ENCODE measurements at places on chromosomes 5 and 9. TPM values are rescaled to one million over a fixed set of nuclear protein-coding genes. Genes with fewer than 3 reads are reported as not detected.
A peak's percentile ranks its signal among the peaks of the same experiment; 100 is the strongest.

DNA sequence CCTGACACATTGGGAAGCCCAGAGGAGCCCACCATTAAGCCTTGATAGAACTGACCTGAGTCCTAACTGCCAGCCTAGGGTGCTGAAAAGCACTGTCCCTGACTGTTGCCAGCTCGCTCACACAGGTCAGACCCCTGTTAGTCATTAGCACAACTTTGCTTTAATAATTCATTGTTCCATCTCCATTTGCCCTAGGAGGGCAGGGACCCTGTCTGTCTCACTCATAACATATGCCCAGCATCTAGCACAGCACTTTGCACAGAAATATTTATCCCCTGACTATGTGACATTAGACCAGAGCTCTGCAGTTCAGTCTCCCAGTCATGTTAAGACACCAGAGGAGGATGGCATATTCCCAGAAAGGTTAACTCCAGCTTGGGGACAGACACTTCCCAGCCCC is 61.8 kb upstream of the STXBP1 start:
- DNase-seq = no peak

- DNase-seq = no peak
Measured at GRCh38 chr5:176742246-176743105, 67.9 kb upstream of the UNC5A start.

- DNase-seq = no peak
Measured at GRCh38 chr5:171961117-171961516, 45.3 kb downstream of the FBXW11 start.

DNA sequence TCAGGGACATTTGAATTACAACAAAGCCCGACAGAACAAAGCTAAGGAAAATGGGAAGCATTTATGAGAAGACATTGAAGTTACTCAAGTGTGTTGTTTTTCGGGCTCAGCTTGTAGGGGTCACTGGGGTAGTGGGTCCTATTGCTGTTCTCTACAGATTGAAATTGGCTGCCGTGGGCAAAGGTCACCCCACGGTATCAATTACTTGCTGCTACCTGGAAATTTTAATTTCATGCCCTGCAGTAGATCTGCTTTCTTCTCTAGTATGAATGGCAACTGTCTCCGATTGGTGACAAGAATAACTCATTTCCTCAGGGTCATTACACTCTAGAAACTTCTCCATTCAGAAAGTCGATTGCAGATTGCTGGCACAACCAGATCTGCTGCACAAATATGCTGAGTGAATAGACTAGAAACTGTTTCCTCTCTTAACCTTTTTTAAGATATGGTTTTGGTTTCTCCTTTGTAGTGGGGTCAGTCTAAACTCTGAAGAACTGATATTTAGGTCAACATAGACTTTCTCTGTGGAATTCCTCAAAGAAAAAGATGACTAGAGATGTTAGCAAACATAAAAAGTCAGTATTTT is 454.1 kb downstream of the ARHGEF28 start:
- no peak for DNase-seq

DNA sequence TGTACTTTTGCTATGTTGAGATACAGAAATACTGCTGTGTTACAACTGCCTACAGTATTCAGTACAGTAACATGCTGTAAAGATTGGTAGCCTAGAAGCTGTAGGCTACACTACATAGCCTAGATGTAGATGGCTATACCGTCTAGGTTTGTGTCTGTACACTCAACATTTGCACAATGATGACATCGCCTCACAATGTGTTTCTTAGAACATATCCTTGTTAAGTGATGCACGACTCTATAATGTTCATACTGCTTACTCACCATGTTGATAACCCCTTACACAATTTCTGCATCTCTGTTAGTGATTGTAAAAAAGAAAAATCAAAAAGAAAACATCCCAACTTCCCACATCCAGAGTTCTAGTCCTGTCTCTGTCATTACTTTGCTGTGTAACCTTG is 450.0 kb downstream of the CCDC171 start:
- DNase-seq = no peak

DNA sequence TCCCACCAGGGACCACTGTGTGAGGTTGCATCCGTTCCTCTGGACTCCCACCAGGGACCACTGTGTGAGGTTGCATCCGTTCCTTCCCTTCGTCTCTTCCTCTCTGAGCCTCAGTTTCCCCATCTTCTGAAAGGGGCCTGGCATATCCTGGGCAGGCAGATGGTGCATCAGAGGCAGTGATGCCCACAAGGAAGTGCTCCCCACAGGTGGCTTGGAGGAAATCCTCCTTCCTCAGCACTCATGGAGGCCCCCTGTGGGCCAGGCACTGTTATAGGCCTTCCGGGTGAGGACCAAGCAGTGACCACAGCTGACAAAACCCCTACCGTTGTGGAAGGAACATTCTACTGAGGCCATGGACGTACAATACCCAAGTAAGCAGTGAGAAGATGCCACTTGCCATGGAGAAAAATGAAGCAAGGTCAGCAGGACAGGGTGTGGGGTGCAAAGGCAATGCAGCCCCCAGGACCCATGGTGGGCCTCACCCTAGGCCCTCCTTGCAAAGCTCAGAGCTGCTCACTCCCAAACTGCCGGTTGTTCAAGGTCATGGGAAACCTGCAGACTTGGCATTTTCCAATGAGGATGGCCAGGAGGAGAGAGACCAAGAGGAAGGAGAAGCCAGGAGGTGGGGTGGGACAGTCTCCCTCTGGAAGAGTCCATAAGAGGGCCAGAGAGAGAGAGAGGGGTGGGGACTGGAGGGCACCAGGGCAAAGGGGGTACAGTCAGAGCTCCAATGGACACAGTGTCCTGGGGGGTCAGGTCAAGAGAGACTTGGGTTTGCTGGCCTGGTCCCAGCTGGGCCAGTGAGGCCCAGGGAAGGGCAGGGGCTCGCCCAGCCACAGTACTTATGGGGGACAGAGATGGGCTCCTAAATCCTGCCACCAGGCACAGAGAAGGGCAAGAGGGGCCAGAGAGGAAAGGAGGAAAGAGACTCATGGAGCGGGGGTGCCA is 51.1 kb downstream of the C9orf50 start:
- peak; percentile 38 for DNase-seq

DNA sequence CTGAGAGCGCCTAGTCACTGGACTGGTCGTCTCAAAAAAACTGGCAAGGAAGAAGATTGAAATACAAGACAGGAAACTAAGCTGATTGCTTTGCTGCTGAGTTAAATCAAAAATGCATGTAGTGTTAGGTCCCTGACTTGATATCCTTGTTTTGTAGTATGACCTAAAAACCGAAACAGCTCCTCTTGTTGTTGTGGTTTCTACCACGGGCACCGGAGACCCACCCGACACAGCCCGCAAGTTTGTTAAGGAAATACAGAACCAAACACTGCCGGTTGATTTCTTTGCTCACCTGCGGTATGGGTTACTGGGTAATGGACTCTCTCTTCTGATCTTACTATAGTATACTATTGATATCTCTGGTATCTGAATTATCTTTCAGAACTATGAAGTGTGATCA is 4.3 kb downstream of the MTRR start:
- DNase-seq = no peak

- DNase-seq = no peak
Measured at GRCh38 chr5:57324861-57325260, 151.0 kb downstream of the GPBP1 start.

GRCh38 chr5:134873494-134873893 is 677 bp upstream of the TXNDC15 start:
- DNase-seq = no peak

- peak; percentile 68 for DNase-seq
Measured at GRCh38 chr5:34486160-34486848, 169.8 kb upstream of the RAI14 start.

GRCh38 chr9:99966716-99967115 is 60.3 kb downstream of the STX17 start:
- peak; percentile 54 for DNase-seq

GRCh38 chr5:132198571-132198970 is 29.1 kb downstream of the P4HA2 start:
- DNase-seq = no peak

DNA sequence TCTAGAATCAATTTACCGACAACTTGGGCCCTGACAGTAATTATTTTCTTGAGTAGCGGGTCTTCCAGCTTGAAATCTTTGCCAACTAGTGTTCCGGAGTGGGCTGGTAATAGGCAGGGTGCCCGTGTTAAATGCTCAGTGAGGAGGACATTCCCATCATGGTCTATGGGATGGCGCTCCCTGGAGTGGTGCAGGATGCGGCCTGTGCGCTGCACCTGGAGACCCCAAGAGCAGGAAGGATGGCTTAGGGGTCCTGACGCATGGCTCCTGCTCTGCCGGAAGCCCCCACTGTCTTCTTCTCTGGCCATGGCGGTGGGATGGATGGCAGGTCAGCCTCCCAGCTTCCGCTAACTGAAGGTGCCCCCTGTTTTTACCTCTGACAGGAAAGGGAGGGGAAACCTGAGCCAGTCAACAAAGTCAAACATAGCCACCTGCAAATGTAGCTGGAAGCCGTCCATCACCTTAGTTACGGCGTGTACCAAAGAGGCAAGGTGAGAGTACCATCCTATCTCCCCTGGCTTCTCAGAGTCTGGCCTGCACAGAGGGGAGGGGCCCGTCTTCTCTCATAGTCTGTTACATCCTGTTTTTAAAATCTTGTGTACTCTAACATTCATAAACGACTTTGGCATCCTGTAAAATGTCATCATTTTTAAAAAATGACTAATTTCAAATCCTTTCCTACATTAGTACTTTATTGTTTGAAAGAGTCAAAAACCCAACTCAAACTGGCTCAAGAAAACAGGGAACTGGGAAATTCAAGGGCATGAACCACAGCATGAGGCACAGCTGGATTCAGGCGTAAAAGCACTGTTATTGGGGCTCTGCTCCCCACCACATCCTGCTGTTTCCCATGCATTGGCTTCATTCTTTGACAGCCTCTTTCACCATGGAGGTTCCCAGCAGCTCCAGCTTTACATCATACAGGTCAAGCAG is 28.5 kb upstream of the UNC5A start:
- DNase-seq = peak; percentile 23

GRCh38 chr5:77355080-77355479 is 137.0 kb downstream of the WDR41 start:
- DNase-seq = no peak

- DNase-seq = no peak
Measured at GRCh38 chr9:99167694-99168093, 54.0 kb downstream of the ALG2 start.

DNA sequence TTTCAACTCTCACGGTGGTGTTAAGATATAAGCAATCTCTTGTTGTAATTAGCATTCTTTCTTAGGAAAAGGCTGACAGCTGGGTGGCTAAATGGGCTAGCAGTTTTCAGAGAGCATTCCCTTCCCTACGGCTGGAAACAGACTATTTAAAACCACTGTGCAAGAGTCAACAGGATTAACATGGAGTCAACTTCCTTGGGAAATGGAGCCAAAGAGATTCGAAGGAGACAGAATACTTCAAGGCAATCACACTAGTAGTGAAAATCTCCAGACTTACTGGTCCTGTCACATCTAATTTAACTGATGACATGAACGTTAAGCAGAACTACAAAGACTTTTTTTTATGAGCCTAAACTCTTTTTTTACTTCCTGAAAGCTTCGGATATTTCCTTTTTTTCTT is 453.3 kb upstream of the ITGA1 start:
- no peak for DNase-seq

- no peak for DNase-seq
Measured at GRCh38 chr5:158785397-158785796, 314.3 kb downstream of the EBF1 start.

GRCh38 chr5:6360323-6361072 is 17.8 kb downstream of the MED10 start:
- no peak for DNase-seq

GRCh38 chr9:134982311-134982710 is 64.6 kb upstream of the FCN1 start:
- DNase-seq = no peak

DNA sequence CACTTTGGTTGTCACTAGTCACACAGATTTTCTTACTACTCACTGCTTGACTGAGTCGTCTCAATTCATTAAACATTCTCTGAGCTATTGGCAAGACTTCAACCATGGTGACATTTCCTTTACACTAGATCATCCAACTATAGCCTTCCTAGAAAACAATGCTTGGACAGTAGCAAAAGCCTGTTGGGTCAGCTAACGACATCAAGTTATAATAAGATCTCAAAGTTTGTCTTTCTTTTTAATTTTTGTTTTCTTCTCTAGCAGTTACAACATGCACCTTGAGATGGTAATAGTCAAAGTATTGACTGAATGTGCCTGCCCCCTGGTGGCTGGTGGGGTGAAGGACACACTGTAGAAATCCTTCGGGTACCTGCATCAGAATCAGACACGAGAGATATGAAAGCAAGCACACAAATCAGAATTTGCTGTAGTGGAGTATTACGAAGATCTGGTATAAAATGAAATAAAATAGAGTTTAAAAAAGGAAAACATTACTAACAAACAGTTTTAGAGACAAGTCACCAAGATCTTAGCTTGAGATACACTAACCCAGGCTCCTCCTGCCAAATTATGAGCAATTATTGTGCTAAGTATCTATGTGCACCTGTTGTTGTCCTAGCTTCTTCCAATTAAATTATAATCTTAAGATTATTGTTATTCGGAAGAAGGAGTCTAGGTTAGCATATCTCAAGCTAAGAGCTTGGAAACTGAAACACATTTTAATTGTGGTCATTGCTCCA is 81.2 kb downstream of the ARL15 start:
- DNase-seq = no peak

DNA sequence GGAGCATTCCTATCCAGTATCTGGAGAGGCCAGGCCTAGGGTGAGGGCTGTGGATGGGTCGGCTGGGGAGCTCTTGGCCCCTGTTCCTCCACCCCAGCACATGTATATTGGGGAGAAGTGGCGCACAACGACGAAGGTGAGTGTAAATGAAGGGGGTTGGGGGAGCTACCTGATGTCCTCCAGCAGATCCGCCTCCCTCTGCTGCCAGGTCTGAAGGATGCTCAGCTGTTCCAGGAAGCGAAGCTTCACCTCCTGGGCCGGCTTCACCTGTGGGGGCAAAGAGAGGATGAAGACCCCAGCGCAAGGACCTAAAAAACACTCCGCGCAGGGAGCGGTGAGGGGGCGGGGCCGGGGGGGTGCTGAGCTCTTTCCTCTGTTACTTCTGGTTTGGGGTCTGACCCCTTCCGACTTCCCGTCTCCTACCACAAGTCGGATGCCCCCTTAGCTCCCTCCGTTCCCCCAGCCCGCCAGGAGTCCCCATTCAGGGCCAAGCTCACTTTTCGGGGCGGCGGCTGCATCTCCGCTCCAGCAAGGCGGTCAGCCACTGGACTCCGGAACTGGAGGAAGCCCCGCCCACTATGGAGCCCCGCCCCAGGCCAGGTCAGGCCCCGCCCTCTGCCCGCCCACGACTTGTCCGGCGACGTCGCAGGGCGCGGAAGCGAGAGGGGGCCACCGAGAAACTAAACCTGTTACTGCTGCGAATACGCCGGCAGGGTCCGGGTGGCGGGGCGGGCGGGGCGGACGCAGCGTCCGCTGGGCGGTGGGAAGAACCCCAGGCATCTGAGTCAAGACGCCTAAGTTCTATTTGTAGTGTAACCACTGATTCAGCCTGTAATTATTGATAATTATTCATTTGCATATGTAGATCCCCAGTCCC is at the start of gene FCHSD1:
Gene FCHSD1 (minus strand): TSS at position 568 of the 877 bp plus-strand sequence. CDS start 50 bp downstream, at position 518.
- peak; percentile 84 for DNase-seq

GRCh38 chr5:146291421-146292074 is 47.1 kb upstream of the POU4F3 start:
- peak; percentile 54 for DNase-seq

The HABP4 gene
- 6.1 TPM for total RNA-seq

The GMCL2 gene
- total RNA-seq = not detected

The S1PR3 gene
- total RNA-seq = 1.2 TPM

The PHF24 gene
- total RNA-seq = under 0.01 TPM

The LTC4S gene
- 0.39 TPM for total RNA-seq

The NAIF1 gene
- total RNA-seq = 10.2 TPM

The IFNA13 gene
- total RNA-seq = not detected

The INSL4 gene
- total RNA-seq = not detected
